ENCODE measurements at places on chromosomes 13 and 19.

GRCh38 chr13:29917650-29918049 lies 67.2 kb upstream of the UBL3 start:
- no peak for DNase-seq

DNA sequence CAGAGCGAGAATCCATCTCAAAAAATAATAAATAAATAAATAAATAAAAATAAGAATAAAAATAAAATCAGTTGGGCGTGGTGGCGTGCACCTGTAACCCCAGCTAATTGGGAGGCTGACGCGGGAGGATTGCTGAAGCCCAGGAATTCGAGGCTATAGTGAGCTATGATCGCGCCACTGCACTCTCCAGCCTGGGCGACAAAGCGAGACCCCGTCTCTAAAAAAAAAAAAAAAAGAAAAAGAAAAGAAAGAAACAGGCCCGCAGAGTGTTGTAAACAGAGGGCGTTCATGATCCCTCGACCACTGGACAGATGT lies 5.4 kb downstream of the SERTAD1 start:
- DNase-seq: no peak

DNA sequence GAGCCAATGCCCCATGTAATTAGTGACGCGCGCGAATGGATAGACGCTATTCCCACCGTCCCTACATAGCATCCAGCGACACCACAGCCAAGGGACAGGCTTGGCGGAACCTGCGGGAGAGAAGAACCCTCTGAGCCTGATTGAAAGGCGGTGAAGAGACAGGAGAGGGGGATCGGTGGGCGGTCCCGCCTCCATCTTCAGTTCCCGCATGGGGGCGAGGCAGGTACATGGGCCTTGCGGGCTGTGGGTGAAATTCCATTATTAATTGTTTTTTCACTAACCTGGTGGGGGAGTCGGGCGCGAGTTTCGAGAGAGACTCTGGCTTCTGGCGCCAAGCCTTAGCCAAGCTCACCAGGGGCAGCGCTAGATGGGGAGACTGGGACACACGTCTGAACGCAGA lies 8.4 kb upstream of the TEX101 start:
- no peak for DNase-seq

DNA sequence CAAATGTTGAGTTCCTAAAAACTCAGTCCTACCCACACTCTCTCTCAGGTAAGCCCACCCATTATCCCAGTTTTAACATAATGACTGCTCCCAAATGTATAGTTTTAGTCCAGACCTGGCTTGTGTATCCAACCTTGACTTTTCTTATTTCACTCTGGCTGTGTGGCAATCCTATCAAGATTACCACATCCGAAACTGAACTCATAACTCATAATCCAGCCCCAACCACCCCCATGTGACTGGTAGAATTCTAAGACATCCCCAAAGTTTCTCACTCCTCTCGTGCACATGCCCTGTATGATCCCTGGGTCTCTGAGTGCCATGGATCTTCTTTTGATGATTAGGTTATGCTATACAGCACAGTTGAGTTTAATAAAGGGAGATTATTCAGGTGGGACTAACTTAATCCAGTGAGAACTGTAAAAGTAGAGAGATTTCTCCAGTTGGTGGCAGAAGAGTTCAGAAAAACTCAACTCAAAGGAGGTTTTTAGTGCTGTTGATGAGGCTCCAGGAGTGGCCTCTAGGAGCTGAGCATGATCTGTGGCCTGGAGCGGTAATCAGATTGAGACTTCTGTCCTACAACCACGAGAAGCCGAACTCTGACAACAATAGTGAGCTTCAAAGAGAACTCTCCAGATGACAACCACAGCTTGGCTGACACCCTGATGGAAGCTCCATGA lies 413.4 kb downstream of the ZNF536 start:
- no peak for DNase-seq

DNA sequence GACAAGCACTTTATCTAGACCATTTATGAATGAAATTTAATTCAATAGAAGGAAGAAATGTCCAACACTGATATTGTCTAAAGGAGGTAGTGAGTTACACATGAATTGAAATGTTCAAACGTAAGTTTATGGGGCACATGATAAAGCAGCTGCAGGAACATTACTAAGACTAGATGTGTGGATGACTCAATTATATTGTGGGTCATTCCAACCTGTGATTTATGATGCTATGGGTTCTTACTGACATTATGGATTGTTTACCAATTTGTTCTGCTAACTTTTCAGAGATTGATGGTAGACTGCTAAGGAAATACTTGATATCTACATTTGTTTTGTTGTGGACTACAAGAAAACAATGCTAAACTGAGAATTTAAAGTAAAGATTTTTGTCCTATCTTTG lies 56.1 kb upstream of the ATXN8OS start:
- no peak for DNase-seq

DNA sequence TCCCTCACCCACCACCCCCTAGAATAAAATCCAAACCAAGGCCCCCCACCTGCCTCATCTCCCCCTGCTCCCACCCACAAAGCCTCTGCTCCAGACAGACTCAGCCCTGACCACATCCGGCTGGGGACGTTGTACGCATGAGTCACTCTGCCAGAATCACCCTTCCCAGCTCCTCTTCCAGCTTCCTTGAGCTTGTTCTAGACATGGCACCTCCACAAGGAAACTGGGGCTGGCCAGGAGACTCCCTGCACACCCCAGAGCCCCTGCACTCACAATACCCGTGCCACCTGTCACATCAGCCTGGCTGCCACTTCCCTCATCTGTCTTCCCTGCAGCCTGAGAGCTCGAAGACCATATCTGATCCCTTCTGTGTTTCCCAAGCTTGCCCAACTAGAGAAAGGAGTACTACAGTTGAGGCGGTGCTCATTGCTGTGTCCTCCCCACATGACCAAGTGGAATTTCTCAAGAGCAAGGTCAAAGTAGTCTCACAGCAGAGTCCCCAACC lies 9.7 kb downstream of the DEDD2 start:
- DNase-seq: no peak

DNA sequence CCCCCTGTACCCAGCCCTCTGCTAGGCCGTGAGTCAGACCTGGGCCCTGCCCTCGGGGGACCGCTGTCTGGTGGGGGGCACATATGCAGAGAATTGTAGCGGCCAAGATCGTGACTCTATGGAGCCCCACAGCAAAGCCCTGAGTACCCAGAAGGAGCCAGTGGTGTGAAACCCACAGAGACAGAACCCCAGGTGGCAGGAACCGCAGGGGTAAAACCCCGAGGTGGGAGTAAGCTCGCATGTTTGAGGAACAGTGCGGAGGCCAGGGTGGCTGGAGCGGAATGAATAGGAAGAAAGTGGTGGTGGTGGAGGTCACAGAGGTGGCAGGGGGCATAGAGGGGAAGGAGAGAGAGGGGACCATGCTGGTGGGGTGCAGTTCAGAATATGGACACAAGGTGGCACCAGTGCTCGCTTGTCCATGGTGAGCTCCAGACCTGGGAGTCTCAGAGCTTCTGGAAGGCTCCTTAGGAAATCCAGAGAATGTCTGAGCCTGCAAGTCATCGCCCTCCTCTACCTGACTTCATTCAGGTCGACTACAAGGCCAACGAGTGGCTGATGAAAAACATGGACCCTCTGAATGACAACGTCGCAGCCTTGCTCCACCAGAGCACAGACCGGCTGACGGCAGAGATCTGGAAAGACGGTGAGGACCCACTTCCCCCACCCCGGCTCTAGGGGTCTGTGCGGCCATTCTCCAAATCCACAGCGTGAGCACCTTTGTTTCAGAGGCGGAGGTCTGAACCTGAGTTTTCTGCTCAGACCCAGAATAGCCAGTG lies 48.9 kb downstream of the MYH14 start:
- DNase-seq: no peak

GRCh38 chr13:76425935-76426334 lies 460.3 kb downstream of the KCTD12 start:
- no peak for DNase-seq

DNA sequence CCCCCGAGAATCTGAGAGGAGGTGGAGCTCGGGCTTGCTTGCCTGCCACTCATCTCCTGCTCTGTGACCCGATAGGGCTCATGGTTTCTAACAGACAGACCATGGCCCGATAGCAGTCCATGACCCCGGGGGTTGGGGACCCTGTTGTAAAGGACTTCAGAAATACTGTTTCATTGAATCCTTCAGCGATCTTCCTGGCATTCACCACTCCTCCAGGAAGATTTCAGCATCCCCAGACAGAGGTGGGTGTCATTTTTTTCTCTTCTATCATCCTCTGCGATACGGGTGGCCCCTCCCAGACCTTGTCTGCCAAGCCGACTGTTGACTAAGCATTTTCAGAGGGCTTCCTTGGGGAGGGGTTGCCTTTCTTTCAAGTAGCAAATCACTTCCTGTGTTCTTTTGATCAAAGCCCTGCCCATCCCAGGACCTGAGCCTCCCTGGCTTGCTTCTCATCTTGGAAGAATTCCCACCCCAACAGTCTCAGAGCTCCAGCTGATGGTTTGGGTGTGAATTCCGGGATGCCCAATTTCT lies 1.7 kb downstream of the MYO1F start:
- DNase-seq: no peak

DNA sequence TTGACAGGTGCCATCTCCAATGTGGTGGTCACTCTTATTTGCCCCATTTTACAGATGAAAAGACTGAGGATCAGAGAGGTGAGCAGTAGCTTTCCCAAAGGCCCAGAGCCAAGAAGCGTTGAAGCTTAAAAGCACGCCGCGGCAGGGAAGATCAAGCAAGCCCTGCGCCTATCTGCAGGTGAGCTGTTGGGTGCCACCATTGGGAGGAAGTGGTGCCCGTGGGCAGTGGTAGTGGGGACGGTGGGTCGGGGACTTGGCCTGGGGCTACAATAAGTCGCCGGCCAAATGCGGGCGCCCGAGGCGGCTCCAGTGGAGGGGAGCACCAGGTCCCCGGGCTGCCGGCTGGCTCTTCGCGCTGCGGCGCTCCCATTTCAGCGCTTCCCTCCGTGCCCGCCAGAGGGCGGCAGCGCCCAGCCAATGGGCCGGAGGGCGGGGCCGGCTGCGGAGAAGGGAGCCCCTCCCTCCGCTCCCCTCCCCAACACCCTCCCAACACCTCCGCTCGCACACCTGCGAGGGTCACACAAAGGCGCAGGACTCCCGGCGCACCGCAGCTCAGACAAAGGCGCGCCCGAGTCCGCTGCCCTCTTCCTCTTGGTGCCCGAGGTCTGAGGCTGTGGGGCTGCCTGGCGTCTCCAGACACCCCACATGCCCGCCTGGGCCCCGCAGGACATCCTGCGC lies 744 bp upstream of the POU2F2 start:
- peak; percentile 71 for DNase-seq

GRCh38 chr19:53112286-53112685 lies 9.1 kb upstream of the ZNF160 start:
- no peak for DNase-seq

DNA sequence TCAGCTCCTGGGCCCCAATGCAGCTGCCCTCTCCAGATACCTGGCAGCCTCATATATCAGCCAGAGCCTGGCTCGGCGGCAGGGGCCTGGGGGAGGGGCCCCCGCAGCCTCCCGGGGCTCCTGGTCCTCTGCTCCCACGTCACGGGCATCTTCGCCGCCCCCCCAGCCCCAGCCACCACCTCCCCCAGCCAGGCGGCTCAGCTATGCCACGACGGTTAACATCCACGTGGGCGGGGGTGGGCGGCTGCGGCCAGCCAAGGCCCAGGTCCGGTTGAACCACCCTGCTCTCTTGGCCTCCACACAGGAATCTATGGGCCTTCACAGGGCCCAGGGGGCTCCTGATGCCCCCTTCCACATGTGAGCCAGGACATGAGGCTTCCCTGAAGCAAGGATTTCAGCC lies 10.8 kb downstream of the RPS16 start:
- no peak for DNase-seq

DNA sequence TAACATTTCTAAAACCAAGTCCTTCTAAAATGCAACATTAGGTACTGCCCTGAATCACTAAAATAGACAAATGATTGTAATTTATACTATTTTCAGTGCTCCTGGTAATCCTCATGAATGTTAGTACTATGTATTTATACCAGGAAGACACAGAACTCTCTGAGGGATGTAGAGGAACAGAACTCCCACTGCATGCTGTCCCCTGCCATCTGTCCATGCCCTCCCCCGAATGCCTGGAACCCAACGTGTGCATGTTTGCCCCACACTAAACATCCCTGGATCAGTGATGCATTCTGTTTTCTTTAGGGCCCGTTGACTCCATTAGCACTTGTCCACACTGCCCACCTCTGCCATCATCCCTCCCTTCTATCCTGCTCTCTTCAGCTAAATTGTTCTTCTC lies 26.5 kb downstream of the ENOX1 start:
- DNase-seq: no peak

DNA sequence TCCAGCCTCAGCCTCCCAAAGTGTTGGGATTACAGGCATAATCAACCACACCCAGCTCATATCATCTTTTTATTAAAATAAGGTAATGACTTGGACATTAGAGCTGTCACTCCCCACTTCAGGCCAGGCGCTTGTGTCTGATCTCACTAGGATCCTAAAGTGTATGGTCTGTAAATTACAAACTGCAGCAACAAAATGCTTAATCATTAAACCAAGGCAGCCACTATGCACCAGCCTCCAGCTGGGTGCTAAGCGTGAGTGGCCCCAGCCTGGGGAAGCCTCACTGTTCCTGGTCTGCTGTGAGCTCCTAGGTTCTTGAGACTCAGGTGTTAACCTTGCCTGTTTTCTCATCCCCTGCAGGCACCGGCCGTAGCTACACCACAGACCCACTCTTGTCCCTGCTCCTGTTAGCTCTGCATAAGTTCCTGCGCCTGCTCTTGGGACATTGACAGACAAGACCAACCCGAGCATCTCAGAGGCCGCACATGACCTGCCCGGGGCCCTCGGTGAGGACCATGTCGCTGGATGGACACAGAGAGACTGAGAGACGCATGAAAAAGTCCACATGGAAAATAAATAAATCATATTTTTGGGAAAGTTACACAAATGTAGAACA lies 37.8 kb downstream of the VSTM2B start:
- no peak for DNase-seq

GRCh38 chr19:7930765-7931164 lies 4.8 kb upstream of the CTXN1 start:
- DNase-seq: no peak

GRCh38 chr13:22193070-22193469 lies 522.2 kb downstream of the FGF9 start:
- DNase-seq: no peak

GRCh38 chr19:16566161-16566560 lies 6.1 kb downstream of the SLC35E1 start:
- DNase-seq: no peak

DNA sequence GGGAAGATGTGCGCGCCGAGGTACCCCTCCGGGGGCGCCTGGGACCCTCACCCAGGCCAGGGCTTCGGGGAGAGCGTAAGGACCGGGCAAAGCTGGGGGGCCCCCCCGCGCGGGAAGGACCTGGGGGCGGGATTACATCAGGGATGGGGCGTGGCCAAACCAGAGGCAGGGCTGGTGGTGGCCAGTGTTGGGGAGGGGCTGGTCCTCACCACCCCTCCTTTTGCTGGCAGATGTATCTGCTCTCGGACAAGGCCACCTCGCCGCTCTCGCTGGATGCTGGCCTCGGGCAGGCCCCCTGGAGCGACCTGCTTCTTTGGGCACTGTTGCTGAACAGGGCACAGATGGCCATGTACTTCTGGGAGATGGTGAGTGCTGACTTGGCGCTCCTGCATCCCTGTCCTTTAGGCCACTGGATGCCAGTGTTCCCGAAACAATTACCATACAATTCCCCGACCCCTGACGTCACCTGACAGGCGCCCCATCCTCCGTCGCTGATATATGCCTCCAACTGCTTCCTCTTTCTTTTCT lies 25.3 kb downstream of the TRPM4 start:
- no peak for DNase-seq
